Regular cardiac myocyte (primary cell): ENCODE measurements at places on chromosomes 6 and 20. TPM values are rescaled to one million over a fixed set of nuclear protein-coding genes. Genes with fewer than 3 reads are reported as not detected.

Gene OR2B6
- not detected in 2 replicates for total RNA-seq

Gene ZNF341
- total RNA-seq = 0.77 and 1.1 TPM in 2 replicates

Gene EBF4
- total RNA-seq = under 0.01 and 0.56 TPM in 2 replicates

Gene PSMB1
- total RNA-seq = 238 and 359 TPM in 2 replicates

Gene MOG
- not detected in 2 replicates for total RNA-seq

Gene TGM3
- 0.19 and 0.28 TPM in 2 replicates for total RNA-seq

Gene CDSN
- total RNA-seq = under 0.01 TPM in 1 of 2 replicates, not detected in the other

Gene THBS2
- total RNA-seq = 629 and 1,580 TPM in 2 replicates

Gene TCP11
- 0.19 and 0.56 TPM in 2 replicates for total RNA-seq

Gene SCRT2
- not detected in 2 replicates for total RNA-seq

Gene MYCT1
- total RNA-seq = 19.7 and 22.2 TPM in 2 replicates

Gene OR2H2
- total RNA-seq = not detected in 2 replicates

Gene ETV7
- total RNA-seq = 0.38 and 2.0 TPM in 2 replicates

Gene ZBTB12
- 4.2 and 4.6 TPM in 2 replicates for total RNA-seq

Gene CLIC5
- total RNA-seq = under 0.01 TPM in 1 of 2 replicates, not detected in the other

Gene C4B
- 1.9 and 4.5 TPM in 2 replicates for total RNA-seq

Gene MYLK2
- under 0.01 and 0.19 TPM in 2 replicates for total RNA-seq

Gene HLA-DOA
- total RNA-seq = not detected in 2 replicates

Gene MAFB
- under 0.01 and 0.19 TPM in 2 replicates for total RNA-seq
